ENCODE measurements at places on chromosomes 5 and 9.

GRCh38 chr9:97560851-97561250, 59.4 kb downstream of the TMOD1 start:
- DNase-seq = no peak

- DNase-seq = no peak
Observed at GRCh38 chr5:171093598-171093997, 215.4 kb upstream of the TLX3 start.

- DNase-seq = peak; percentile 28
Observed at GRCh38 chr9:136728548-136729123, 14.1 kb downstream of the LCN10 start.

- DNase-seq = no peak
Observed at GRCh38 chr5:108858959-108859358, 111.3 kb downstream of the FER start.

DNA sequence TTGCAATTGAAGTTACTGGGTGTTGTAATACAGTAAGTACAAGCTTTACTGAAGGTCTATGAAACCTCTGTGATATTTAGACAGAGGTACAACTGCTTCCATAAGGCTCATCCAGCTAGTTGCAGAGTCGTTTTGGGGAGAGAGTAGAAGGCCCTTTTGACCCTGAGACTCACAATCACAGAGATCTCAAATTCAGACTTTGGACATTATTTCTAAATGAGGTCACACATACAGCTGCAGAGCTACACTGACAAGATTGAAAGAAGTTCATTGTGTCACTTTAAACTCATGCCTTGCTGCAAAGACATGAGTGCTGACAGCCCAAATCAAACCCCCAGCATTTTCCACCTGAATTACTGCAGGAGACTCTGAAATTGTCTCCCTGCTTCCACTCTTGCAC, 205.9 kb upstream of the TMEM161B start:
- peak; percentile 9 for DNase-seq

GRCh38 chr5:32390819-32391591, 53.5 kb downstream of the ZFR start:
- peak; percentile 28 for DNase-seq

- no peak for DNase-seq
Observed at GRCh38 chr5:130189961-130190360, 285.7 kb downstream of the CHSY3 start.

GRCh38 chr5:72307573-72307967, 12.5 kb downstream of the MRPS27 start:
- DNase-seq = no peak

DNA sequence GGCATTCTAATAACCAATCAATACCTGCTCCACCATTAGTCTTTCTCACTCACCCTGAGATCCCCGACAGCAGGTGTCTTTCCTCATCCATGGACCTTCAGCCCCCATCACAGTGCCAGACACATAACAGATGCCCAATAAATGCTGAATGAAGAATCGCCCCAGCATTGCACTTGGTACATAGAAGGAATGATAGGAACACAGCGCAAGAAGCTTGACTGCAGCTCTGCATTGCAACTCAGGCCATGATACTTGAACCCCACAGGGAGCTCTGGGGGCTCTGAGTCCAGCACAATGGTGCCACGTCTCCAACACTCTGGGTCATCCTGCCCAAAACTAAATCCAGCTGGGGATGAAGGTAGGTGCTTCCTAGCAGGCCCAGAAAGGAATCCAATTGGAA, 355.0 kb upstream of the SLC30A5 start:
- no peak for DNase-seq

GRCh38 chr5:15808577-15808976, 308.6 kb downstream of the FBXL7 start:
- DNase-seq = no peak

DNA sequence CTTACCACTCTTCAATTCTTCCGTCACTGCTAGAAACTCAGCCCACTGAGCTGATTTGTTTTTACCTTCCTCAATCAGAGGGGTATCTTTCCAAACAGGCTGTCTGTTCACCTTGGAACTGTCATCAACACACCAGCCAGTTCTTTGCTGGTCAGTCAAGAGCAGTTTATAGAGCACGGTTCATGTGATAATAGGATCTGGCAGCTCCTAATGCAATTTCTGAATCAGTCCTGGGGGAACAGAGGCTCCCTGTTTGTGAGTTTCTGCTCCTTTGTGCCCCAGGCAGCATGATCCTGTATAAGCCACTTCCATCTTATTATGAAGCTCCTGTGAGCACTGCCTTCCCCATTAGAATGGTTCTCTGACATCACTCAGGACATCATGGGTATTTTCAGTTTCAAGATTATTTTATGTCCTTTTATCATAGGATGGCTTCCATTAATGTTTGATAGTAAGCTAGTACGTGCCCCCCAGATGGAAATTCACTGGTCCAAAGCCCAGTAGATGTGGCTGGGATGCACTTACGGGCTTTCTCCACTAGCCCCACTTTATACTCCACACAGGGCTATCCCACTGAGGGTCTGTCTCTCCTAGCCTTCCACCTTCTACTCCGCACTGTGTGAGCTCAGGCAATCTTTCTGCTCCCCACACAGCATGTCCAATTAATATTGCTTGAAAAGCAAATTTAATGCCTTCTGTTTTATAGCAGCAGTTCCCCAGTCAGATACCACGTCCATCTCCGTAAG, 85.5 kb upstream of the SPIN1 start:
- DNase-seq = no peak

GRCh38 chr5:158886086-158886485, 213.6 kb downstream of the EBF1 start:
- no peak for DNase-seq

DNA sequence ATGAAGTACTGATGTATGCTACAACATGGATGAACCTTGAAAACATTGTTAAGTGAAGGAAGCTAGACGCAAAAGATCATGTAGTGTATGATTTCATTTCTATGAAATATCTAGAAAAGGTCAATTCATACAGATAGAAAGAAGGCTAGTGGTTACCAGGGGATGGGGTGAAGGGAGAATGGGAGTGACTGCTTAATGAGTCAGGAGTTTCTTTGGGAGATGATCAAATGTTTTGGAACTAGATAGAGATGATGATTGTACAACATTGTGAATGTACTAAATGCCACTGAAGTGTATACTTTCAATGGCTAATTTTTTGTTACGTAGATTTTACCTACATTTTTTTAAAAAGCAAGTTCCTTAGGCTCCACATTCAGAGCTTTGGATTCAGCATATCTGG, 14.9 kb upstream of the DELE1 start:
- DNase-seq = no peak

- DNase-seq = no peak
Observed at GRCh38 chr9:90901933-90902332, 100.3 kb downstream of the SYK start.

GRCh38 chr5:31100781-31101310, 92.6 kb upstream of the CDH6 start:
- DNase-seq = no peak

GRCh38 chr5:105033637-105034400, 1471.2 kb upstream of the NUDT12 start:
- no peak for DNase-seq

DNA sequence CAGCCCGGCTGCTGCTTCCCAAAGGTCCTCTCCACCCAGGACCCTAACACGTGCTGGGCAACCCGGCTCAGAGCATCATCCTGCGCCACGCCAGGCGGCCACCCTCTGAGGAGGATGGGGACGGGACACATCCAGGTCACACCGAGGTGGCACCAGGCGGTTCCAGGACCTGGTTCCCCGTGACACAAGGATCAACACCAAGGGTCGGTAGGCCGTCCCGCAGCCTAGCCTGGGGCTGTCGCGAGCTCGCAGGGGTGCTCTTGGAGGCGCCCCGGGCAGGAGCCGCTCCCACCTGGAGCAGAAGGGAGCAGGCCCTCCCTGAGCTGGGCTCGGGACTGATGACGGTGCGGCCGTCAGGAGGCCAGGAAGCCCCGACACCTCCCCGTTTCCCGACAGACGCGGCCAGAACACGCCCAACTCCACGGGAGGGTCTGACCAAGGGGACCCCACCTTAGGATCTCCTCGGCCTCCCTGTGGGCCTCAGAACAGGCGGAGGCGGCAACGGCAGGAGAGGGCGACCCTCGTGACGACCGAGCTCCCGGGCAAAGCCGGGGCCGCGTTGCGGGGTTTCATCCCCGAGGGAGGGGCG, 6.3 kb downstream of the EXD3 start:
- no peak for DNase-seq

GRCh38 chr5:2741956-2742355, 9.5 kb downstream of the IRX2 start:
- no peak for DNase-seq

DNA sequence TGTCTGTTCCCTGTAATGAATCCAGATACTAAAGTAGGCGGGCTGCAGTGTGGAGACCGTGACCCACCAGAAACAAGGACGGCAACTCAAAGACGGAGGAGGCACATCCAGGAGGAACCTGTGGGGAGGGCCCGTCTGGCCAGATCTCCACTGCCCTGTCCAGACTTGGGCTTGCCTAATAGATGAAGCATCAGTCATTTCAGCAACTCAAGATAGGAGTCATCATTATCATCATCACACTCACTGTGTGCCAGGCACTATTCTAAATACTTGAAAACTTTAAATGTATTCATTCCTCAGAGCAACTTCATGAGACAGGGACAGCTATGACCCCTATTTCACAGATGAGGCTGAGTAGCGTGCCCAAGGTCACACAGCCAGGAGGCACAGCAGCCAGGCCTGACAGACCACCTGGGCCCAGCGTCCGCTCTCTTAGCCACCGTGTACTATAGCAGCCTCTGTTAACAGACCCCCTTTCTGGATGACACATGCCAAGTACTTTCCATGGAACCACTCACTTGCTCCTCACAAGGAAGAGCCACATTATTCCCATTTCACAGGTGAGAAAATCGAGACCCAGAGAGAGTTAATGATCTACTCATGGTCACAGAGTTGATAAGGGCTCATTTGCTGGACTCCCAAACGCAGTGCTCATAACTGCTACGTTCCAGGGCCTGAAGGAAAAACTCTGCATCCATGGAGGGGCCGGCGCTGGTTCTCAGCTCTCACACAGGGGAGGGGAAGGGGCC, 4.9 kb upstream of the IL4 start:
- DNase-seq = no peak

- DNase-seq = no peak
Observed at GRCh38 chr9:112332214-112332613, 1.2 kb downstream of the PTBP3 start.

DNA sequence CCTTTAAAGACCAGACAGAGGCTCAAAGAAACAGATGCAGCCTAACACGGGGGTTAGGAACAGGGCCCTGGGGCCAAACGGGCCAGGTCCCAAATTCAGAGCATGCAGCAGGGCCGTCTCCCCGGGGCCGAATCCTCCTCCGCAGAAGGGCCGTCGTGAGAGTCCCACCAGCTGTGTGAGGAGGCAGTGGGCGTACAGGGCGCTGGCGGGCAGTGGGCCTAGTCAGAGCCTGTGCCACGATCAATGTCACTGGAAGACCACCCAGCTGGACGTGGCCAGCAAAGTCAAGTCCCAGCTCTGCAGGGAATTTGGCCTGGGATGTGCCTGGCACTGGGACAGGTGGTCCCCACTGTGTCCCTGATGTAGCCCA, 15.8 kb upstream of the FCN2 start:
- no peak for DNase-seq

GRCh38 chr9:120979797-120980196, 53.2 kb upstream of the TRAF1 start:
- DNase-seq = no peak

DNA sequence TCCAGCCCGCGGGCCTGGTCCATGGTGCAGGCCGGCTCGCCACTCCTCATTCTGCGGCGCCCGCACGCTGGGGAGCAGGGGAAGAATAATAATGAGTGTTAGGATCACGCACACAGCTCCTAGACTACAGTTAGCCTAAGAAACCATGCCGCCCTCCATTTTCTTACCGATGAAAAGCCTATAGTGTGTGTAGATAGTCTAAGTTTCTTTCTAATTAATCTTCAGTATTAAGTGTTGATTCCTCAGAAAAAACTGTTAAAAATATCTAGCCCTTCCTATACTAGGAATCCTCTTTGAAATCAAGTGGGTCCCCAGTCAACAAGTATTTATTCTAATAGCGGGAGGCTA, 9.3 kb downstream of the ZBED3 start:
- DNase-seq = no peak

- no peak for DNase-seq
Observed at GRCh38 chr9:97500263-97500662, 1.2 kb upstream of the TMOD1 start.

DNA sequence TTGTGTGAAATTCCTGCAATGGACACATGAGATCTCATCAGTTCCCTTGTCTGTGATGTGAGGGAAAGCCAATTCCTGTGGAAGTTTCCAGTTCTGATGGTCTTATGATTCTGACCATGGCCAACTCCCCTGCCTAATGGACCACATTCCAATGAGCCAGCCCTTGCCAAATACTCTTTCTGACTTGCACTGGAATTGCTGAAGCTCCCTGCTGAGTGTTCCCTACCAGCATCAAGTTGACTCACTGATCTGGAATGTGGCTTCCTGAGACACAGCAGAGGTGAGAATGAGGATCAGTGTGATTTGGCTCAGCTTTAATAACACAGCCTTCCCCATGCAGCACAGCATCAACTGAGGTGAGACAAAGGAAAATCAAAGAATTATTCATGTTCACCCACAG, 427.8 kb downstream of the KDM4C start:
- DNase-seq = no peak

DNA sequence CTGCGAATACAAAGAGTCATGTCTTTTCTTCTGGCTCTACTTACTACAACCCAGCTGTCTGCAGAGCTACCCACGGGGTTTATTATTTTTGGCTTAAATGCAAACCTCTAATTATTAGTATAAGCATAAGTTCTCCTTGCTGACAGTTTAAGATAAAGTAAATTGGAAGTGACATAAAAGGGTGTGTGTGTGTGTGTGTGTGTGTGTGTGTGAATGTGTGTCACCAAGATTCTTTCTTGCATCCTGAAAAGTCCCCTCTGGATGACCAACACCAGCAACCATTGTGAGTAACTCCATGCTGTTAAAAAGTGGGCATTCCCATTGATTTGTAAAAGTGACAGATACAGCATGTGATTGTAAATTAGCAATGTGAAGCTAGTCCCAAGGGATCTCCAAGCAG, 803.8 kb upstream of the ZNF608 start:
- DNase-seq = no peak

DNA sequence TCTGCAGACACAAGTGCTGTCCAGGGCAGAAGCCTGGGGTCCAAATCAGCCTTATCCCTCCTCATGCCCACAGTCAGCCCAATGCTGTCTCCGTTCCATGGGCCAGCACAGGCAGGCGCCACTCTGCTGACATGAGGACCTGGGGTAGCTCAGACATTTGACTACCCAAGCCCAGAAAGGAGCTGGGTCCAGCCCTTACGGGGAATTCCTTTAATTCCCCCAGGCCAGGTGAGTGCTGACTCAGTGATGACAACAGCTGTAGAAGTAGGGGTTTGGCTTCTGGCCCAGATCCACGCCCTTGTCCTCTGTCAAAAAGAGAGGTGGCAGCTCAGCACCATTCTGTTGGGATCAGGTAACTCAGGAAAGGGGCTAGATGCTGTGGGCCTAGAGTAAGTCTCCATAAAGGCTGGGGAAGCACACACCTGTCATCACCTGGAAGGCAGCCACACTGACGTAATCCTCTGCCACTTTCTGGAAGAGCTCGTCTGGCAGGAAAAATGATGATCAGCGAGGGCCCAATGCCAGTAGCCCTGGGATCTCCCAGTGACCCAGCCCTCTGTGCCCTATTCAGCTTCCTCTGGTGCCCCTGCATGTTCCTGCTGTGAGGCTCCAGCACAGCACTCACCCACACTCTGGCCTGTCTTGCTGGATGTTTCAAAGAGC, 1.9 kb downstream of the RAB24 start:
- no peak for DNase-seq

GRCh38 chr5:133249593-133249992, 197.8 kb downstream of the HSPA4 start:
- no peak for DNase-seq

- DNase-seq = no peak
Observed at GRCh38 chr5:163163858-163164257, 273.5 kb upstream of the CCNG1 start.

GRCh38 chr5:67672636-67673035, 476.0 kb upstream of the CD180 start:
- DNase-seq = no peak
